Activated gamma-delta T cell treated with Interleukin-2 at 50 U/mL for 16 hours (primary cell): ENCODE measurements at places on chromosomes 12 and 14.

DNA sequence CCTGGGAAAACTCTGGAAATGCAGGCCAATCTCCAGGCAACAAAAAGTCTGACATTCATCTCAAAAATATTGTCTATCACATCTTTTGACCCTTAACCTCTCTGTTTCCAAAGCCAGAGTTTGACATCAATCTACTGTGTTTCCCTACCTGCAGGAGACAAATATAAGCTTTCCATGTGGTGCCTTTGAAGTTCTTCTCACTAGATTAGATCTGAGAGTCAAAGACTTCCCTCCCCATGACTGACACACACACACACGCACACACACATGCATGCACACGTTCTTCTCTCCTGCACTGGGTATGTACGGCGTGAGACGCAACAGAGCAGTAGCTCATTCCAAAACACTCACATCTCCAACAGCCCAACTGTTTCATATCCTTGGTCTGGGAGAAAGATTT, 8.1 kb upstream of the ITPR2 start:
- DNase-seq = no peak

DNA sequence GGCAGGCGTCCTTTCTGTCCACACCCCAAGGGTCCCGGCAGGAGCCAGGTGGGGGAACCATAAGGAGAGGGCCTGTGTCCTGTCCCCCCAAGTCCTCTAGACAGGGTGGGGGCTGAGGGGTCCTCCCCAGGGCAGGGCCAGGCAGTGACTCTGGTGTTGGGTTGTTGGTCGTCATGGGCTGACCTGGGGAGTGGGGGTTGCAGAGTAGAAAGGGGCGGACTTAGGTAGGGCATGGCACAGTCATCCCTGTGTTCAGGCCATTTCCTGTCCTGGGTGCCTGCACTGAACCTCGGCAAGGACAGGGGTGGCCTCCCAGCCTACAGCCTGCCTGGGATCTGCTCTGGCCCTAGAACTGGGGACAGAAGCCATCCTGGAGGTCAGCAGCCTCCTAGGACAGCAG, 356.2 kb downstream of the TMEM121 start:
- peak; percentile 1 for DNase-seq

- DNase-seq = no peak
These were observed 795.4 kb downstream of the SLC6A15 start for GRCh38 chr12:84117190-84117589.

- DNase-seq = no peak
These were observed 981.8 kb downstream of the TMEM121 start for GRCh38 chr14:106508216-106508615.

- no peak for DNase-seq
These were observed 12.0 kb upstream of the SERPINA3 start for GRCh38 chr14:94600148-94600545.

DNA sequence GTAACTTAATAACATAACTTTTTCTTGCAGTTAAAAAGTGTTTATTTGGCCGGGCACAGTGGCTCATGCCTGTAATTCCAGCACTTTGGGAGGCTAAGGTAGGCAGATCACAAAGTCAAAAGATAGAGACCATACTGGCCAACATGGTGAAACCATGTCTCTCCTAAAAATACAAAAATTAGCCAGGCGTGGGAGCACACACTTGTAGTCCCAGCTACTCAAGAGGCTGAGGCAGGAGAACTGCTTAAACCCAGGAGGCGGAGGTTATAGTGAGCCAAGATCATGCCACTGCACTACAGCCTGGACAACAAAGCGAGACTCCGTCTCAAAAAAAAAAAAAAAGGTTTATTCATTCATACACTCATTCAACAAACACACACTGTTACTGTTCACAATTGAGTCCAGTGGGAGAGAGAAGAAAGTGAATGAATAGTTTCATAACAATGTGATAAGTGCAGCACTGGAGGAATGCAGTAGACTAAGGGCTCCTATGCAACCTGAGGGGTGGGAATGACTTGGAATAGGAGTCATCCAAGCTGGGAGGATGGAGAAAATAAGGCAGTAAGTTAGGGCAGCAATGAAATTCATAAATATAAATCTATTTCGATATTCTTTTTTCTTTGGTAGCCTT, 19.8 kb downstream of the DAD1 start:
- no peak for DNase-seq

DNA sequence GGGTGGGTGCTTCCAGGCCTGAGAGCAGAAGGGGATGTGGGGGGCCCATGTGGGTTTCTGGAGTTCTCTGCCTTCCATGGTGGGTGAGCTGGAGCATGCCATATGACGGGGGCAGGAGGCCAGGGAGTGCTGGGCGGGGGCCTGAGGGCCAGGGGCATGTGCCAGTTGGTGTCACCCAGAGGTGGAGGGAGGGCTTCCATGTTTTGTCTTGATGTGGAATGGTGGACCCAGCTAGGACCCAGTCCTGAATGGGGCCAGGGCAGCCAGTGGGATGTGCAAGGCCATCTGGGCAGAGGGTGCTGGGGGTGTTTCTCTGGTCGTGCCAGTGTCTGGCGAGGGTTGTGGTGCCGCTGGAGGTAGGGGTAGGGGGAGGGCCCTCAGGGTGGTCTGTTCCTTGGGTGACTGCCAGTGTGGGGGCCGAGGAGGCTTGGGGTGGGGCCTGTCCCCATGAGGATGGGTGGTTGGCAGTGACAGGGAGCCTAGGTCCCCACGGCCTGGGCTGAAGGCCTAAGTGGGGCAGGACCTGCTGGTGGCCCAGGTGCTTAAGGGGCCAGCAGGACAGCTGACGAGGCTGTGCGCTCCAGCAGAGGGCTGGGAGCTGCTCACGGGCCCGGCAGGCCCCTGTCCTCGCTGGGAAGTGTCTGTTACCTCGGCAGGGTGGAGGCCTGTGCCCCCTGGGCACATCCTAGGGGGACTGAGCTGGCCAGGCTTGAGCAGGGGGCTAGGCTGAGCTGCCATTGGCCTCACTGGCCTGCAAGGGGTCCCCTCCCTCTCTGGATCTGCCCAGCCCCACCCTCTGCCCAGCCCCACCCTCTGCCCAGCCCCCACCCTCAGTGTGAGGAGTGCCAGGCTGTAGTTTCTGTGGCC, 26.8 kb downstream of the CEP170B start:
- no peak for DNase-seq

DNA sequence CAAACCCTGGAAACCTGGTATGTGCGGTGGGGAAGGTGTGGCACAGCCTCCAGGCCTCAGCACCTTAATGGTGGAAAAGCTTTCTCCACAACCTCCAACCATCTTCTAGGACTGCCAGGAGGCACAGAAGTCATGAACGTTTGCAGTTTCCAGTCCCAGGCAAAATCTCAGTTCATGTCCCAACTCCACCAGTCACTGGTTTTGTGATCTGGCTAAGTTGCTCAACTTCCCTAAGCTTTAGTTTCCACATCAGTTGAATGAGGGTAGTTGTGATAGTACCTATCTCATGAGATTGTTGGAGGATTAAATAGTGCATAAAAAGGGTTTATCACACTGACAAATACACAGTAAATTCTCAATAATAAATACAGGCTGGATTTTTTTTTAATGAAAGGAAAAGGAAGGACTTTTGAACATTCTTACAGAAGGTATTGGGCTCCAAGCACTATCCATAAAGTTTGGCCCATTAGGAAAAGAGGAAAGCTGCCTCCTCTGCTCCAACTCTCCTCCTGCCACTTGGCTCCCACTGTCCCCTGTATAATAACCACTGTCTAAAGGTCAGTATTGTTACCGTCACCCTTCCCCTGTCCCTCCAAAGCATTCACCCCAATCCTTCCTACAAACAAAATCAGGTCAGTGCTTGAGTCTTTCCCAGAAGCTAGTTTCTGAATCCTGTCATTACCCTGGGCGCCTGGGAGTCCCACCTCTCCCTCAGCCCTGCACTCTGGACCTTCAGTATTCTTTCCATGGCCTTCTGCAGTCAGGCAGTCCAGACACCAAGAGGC, 6.3 kb downstream of the PCK2 start:
- no peak for DNase-seq

- no peak for DNase-seq
These were observed 99.3 kb downstream of the TBX5 start for GRCh38 chr12:114306646-114307045.

DNA sequence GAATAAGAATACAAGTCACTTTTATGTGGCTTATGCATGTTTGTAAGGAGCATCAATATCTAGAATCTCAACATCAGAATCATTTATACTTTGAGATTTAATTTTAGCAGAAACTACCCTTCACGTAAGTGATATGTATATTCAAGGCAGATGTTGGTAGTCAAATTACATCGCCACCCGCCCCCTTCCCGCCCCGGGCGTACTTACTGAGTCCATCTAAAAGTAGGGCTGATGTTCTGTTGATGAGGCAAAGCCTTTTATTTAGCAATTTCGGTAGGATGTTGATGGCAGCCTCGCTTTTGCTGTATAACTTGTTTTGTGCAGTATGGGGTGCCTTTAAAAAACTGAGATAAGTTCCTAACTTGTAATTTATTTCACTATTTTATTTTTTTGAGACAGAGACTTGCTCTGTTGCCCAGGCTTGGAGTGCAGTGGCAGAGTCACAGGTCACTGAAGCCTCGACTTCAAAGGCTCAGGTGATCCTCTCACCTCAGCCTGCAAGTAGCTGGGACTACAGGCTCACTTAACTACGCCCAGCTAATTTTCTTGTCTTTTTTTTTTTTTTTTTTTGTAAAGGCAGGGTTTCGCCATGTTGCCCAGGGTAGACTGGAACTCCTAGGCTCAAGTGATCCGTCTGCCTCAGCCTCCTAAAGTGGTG, 30.8 kb downstream of the KTN1 start:
- DNase-seq = no peak

GRCh38 chr12:72540811-72541210, 268.6 kb downstream of the TRHDE start:
- no peak for DNase-seq

GRCh38 chr14:96863327-96863985, 66.3 kb downstream of the VRK1 start:
- no peak for DNase-seq

DNA sequence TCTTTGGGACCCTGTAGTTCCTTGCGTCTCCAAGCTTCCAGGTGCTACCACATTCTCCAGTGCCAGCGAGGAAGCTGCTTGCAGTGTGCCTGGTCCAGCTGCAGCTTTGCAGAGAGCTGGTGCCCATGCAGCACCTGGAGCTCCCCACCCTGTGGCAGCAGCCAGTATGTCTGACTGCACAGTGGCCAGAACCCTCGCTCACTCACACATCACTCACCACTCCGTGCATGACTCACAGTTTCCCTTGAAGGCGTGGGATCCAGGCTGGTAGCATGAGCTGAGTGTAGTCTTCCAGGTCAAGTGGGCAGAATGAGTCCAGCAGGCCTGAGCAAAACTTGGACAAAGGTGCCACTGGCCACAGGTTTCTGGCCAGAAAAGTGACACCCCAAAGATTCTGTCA, 33.6 kb downstream of the SDR9C7 start:
- DNase-seq = no peak

DNA sequence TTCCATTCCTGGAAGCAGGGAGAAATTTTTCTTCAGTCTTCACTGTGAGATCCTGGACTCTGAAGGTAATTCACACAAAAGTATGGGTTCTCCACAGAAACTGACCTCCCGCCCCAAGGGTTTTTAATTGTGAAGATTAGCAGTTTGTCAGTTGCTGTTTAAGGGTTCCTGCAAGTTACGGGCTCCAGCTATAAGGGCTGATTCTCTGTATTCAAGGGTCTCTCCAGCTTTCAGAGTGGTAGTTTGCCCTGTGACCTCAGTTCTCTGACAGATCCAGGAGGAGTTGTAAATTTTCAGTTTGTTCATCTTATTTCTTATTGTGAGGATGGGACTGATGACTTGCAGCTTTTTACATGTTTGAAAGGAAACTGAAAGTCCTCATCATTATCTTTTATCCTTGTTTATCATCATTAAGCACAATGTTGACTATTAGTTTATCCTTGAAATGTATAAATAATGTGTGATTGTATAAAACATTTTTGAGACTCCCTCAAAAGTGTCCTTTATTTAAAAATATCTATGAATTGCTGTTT, 110.9 kb downstream of the SCAF11 start:
- DNase-seq = no peak

DNA sequence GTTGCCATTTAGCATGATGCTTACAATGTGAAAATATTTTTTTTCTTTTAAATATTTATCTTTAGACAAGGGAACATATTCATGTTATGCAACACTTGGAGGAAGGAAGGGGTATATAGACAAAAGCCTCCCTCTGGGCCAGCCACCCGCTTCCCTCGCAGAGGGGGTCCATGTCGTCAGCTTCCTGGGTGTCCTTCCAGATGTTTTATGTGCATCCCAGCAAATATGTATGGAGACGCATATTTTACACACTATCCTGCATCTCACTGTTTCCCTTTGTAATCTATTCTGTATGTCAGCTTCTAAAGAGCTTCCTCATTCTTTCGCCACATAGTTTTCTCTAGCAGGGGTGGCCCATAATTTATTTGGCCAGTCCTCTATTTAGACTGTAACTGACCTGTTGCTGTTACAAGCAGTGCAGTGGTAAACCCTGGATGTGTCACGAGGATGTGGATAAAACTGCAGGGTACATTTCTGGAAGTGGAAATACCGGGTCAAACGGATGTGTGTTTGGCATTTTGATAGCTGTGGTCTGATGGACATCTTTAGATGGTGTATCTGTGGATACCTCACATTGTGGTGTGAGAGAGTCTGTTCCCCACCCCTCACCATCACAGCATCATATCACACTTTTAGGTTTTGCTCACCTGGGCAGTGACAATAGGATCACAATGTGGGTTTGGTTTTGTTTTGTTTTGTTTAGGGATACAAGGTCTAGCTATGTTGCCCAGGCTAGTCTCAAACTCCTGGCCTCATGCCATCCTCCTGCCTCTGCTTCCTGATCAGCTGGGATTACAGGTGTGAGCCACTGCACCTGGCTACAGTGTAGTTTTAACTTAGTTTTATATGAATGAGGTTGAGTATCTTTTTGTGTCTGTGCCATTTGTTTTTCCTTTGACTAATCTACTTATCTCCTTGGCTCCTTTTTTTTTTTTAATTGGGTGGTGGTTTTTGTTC, 31.6 kb downstream of the FAM222A start:
- DNase-seq = peak; percentile 0

DNA sequence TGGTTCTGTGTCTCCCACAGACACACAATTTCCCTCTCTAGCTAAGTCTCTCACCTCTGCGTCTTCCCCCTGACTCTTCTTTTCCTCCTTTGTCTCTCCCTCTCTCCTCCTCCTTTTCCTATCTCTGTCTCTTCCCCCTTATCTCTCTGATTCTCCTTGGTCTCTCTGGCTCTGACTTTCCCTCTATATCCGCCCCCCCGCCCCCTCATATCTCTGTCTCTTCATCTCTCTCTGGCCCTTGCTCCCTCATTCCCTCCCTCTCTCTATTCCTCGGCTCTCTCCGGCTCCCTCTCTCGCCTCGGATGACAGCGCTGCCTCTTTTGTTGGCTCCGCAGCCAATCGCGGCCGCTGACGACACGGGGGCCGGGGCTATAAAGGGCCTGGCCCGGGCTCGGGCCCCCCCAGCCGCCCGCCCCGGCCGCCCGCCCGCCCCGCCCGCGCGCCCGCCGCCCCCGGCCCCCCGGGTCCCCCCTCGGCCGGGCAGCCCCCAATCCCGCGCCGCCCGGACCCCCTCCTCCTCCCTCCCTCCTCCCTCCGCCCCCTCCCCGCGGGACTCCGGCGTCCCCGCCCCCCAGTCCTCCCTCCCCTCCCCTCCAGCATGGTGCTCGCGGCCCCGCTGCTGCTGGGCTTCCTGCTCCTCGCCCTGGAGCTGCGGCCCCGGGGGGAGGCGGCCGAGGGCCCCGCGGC, at the start of gene GDF11:
Gene GDF11, plus strand, starts transcription at position 404 of the 687 bp plus-strand sequence. Its CDS starts 195 bp downstream, at position 599.
- DNase-seq = peak; percentile 65
